ENCODE measurements at places on chromosomes 6 and 20. TPM values are rescaled to one million over a fixed set of nuclear protein-coding genes. Genes with fewer than 3 reads are reported as not detected.

DNA sequence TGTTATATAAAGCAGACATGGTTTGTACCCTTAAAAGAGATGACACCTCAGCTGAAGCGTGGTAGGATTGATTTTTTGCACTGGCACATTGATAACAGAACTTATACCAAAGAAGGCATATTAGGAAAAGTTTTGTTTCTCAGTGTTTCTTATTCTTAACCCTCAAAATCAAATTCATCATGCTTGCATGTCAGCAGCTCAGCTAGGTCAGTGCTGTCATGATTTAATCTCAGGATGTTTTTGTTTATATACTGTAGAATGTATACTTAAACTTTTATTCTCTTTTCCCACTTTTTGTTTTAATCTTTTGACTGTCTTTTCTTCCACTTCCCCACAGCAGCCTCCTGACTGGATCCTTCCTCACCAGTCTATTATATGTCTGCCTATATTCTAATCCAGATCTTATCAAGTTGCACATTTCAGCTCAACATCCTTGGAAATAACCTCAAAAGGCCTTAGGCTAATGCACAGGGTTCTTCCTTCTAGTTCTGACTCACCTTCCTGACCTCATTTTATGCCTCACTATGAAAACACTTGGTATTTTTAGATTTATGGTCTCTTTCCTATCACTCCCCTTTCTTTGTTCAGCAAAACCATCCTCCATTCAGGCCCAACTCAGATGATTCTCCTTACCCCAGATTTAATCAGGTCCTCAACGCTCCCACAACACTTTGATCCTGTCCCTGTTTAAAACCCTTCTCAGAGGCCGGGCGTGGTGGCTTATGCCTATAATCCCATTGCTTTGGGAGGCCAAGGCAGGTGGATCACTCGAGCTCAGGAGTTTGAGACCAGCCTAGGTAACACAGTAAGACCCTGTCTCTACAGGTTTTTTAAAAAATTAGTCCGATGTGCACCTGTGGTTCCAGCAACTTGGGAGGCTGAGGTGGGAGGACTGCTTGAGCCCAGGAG is 7.2 kb downstream of the HEBP2 start:
- DNase-seq: no peak

The MEI4 gene
- polyA plus RNA-seq: not detected

DNA sequence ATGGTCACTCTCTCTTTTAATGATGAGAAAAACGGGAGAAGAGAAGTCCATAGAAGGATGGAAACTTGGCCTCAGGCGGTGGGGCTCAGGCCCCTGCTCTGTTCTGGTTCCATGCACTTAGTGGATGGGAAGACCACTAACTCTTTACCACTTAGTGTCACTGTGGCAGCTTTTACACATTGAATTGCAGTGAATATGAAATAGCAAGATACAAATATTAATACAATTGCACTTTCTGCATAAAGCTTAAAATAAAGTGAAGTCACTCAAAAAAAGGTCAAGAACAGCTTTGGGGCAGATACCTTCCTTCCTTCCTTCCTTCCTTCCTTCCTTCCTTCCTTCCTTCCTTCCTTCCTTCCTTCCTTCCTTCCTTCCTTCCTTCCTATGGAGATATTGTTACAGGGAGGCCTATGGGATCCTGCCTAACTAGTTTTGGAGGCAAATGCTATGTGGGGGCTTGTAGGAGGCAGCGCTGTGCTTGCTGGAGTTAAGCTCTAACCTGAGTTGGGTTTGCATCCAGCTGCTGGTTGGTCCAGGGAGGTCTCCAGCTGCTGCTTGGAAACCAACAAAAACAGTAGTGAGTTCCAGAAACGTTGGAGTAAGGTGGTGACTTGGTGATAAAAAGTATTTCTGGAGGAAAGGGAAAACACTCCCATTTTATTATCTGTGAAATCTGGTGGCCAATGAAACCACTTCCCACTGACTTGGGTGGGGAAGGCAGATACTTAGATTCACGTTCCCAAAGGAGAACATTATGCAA is 62.3 kb upstream of the NKX2-2 start:
- no peak for DNase-seq

- DNase-seq: no peak
These were observed 68.6 kb upstream of the FBXL4 start for GRCh38 chr6:99016355-99016754.

DNA sequence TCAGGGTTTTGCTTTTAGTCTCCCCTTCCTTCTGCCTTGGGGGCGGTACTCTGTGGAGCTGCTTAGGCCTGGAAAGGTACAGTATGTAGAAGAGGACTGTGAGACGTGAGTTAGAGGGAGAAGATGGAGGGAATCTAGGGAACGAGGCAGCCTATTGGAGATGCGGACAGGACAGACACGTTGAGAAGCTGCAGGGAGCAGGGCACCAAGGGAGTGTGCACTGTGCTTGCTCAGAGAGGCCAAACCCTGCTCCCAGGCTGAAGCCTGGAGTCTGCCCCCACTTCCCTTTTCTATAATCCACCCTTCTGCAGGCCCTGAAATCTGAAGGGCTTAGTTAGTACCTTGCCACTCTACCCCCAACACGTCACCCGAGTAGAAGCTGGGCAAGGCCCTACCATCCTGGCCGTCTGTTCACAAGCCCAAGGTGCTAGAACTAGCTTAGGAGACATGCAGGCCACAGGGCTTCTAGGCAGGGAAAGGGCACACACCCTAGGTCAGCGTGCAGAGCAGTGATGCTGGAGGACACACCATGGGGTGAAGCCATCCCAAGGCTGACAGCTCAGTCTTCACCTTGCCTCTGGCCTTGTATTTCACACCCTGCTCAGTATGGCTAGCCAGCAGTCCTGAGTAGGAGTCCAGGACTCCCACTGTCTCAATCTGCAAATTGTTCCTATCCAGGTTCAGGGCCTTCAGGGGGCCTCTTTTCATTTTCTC is 6.9 kb downstream of the TP53INP2 start:
- DNase-seq: no peak

The GSTA3 gene
- not detected for polyA plus RNA-seq
